ENCODE measurements at places on chromosomes 7 and 10.

GRCh38 chr7:80294346-80294745 is 159.7 kb downstream of the GNAI1 start:
- no peak for DNase-seq

DNA sequence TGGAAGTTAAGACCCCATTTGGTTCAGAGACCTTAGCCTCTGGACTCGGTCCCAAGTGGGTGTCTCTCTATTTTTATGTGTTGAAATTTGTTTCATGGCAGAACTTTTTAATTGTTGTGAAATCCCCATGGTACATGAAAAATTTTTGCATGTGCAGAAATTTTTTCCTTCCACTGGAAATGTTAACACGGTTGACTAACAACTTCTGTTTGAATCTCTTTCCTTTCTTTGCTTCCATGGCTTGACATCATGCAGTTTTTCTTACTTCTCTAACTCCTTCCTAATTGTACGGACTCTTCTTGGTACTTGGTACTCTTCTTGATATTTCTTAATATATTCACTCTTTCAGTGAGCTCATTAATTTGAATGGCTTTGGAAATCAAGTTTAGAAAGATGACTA is 18.3 kb downstream of the MDFIC start:
- DNase-seq: no peak

GRCh38 chr7:100435401-100436304 is 644 bp downstream of the PPP1R35 start:
- peak; percentile 77 for DNase-seq

GRCh38 chr10:19204246-19204917 is 155.8 kb downstream of the MALRD1 start:
- no peak for DNase-seq

DNA sequence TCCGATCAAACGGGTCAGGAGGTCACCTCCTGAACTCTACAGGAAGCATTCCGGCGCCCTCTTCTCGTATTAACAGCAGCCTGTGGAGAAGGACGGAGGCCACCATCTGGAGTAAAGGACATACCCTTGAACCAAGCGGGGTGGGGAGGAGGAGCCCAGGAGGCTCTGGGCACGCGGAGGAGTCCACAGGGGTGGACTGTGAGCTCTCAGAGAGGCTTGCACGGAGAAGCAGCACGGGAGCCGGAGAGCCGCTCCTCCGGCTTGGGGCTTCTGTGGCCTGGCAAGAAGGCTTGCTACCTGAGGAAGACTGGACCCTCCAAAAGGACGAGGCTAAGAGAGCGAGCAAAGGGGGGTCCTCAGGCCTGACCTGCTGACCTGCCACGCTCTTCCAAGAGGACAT is 77.9 kb downstream of the MAD1L1 start:
- DNase-seq: no peak

- no peak for DNase-seq
These were observed 1.9 kb upstream of the HBP1 start for GRCh38 chr7:107166736-107167426.

DNA sequence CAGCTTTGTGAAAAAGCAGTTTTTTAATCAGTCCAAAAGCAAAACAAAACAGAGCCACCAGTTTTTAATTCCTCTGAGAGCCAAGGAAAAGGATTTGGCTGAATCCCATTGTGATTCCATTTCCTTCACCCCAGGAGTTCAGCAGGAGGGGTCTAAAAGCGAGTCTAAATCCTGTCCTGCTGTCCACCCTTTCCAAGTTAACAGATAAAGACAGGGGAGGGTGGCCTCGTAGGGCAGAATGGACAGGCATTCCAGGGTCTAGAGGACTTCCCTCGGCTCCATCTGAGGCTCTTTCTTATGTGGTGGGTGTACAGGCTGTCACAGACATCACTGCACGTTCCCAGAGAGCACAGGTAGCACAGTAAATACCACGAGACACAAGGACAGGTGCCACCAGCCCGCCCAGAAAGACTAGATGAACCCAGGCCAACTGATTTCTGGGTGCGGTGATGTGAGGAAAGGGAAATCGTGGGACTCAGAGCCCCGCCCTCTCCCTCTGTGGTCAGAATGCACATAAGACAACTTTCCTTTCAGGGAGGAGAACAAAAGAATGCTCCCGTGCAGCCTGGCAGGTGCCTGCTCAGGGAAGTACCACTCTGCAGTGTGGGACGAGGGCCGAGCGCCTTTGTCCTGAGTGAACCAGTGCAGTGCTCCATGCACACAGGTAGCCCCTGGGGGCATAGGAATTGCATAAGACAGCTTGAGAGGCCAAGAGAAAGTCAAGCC is 119.7 kb downstream of the ABLIM1 start:
- no peak for DNase-seq

- no peak for DNase-seq
These were observed 58.4 kb downstream of the MGMT start for GRCh38 chr10:129525401-129525801.

DNA sequence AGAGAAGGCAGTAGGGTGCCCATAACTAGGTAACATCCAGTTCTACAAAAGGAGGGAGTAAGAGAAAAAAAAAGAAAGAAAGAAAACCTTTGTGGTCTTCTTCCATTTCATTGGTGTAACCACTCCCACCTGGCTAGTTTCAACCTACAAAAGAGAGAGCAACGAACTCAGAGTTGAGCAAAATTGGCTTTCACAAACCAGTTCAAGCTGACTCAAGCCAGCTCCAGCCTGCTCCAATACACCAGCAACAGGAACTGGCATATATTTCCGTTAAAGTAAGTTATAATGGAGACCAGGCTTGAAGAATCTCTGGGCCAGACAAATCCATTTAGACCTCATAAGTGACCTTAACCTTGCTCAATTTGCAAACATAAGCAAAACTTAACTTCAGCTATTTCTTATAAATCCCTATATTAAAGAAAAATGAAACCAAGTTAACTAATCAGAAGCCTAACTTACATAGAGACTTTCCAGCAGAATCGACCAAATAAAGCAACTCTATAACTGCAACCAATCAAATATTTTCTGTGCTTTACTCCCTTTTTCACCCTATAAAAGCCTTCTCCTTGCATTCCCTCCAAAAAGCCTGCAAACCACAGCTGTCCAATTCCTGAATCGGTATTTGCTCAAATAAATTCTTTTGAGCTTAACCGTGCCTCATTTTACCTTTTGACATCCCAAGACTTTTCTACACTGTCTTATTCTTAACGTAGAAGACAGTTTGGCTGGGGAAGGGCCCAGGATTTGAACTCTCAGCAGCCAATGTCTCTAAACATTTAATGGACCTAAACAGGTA is 10.1 kb downstream of the ANKRD22 start:
- no peak for DNase-seq

DNA sequence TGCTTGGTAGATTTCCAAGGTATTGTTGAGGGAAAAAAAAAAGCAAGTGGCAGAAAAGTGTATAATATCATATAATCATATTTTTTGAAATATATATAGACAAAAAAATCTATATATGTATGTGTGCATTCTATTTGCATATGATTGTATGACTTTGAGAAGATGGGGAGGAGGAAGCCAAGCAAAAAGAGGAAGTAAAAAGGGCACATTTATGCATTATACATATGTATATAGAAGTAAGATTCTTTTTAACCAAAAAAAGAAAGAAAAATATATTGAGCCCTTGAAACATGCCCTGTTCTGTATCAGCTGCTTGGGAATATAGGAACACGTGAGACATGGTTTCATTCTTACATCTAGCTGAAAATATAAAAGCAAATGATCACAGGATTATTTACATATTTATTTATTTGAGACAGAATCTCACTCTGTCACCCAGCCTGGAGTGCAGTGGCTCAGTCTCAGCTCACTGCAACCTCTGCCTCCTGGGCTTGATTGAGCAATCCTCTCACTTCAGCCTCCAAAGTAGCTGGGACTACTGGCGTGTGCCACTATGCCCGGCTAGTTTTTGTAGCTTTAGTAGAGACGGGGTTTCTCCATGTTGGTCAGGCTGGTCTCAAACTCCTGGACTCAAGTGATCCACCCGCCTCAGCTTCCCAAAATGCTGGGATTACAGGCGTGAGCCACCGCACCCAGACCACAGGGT is 18.0 kb upstream of the SLF2 start:
- DNase-seq: peak; percentile 42

- DNase-seq: no peak
These were observed 81.2 kb upstream of the SORCS3 start for GRCh38 chr10:104559935-104560334.

GRCh38 chr7:118629898-118630438 is 405.5 kb downstream of the ANKRD7 start:
- DNase-seq: no peak

DNA sequence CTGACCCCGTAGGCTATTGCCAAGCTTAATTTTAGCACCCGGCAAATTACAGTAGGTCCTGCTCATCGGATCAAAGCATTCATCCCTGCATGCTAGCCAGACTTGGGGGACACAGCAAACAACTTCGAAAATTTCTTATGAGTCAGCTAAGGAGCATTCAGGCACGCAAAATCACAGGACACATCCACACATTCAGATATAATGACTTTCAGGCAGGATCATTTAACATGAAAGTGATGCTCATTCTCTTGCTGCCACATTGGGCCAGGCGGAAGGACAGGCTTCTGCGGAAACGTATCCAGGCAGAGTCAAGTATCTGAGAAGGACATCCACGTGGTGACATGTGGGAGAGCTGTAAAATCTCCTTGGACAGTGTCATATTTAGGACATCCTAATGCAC is 474.0 kb upstream of the NRP1 start:
- no peak for DNase-seq

DNA sequence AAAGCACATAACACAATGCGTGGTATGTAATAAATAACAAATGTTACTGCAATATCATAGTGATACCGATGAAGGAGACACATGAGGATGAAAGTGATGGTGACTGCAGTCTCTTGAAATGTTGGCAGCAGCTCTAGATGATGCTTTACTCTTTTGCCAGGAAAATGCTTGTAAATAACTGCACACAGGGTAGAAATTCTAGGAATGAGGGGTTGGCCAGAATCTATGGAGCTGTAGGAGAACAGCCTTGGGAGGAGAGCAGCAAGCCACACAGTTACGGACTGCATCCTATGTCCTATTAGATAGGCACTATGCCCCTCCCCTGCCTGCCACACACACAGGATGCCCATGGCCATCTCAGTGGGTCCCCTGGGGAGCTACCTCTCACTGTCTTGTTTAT is 97.6 kb upstream of the GSDME start:
- DNase-seq: no peak

- no peak for DNase-seq
These were observed 92.3 kb downstream of the ELFN1 start for GRCh38 chr7:1762238-1762945.

- no peak for DNase-seq
These were observed 25.6 kb downstream of the PLAC9 start for GRCh38 chr10:80158126-80158525.
